NAMALWA (cell line): ENCODE measurements at places on chromosomes 7 and 10.

DNA sequence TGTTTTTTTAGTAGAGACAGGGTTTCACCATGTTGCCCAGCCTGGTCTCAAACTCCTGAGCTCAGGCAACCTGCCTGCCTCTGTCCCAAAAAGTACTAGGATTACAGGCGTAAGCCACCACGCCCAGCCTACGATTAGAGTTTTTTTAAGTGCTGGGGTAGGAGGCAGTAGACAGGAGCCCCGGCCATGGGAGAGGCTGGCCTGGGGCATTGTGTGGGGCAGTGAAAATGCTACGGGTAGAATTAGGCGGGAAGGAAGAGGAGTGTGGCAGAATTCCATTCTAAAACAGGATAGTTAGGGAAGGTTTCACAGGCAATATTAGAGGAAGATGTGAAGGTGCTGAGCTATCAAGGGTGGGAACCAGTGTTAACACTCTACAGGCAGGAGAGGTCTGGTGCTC is 31.3 kb upstream of the FXYD4 start:
- DNase-seq: no peak

DNA sequence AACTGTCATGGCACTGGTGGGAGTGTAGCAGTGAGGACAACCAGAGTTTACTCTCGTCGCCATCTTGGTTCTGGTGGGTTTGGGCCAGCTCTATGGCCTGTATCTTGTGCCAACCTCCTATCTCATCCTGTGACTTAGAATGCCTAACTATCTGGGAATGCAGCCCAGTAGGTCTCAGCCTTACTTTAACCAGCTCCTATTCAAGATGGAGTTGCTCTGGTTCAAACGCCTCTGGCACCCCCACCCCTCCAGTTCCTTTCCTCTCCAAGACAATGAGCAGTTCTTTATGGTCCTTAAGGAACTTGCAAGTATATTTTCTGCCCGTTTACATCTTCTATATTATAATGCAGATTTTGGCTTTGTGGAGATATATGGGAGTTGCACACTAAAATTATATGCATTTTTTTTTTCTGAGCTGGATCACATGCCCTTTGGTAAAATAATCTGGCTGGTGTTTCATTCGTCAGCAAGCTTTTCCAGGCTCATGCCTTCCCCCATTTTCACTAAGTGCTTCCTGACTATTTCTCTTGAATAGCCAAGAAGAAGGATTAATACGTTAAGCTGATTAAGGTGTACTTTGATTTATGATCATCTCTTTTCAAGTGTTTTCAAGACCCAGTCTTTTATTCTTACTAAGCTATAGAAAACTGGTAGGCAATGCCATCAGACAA is 11.2 kb upstream of the WIPF3 start:
- DNase-seq: no peak

DNA sequence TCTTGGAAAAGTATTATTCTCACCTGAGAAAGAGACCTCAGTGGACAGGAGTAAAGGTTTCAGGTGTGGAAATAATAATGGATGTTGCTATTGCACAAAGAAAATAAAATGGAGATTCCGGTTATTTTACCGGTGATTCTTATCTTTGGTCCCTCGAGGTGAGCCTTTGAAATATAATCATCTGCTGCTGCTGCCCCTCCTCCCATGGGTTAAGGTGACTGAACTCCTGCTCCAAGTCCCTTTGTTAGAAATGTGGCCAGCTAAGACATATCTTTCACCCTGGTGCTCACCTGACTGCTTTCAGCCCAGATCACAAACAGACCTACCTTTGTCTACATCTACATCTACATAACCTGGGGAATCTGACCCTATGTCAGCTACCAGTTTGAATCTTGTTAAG is 5.7 kb downstream of the CUBN start:
- DNase-seq: no peak

DNA sequence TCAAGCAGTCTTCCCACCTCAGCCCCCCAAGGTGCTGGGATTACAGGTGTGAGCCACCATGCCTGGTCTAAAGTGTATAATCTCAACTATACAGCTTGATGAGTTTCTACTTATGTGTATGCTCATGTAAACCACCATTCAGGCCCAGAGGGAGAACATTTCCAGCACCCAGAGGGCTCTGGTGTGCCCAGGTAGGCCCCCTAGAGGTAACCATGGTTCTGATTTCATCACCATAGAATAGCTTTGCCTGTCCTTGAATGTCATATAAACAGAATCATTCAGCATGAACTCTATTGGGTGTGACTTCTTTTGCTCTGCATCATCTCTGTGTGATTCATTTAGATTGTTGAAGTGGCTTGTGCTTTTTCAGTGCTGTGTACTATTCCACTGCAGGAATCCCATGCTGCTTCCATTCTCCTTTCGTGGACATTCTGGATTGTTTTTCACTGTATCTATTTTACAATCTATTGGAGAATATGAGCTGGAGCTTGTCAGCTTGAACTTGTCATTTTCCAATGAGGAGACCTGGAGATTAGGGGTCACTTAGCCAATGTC is 35.2 kb downstream of the COL26A1 start:
- DNase-seq: no peak

DNA sequence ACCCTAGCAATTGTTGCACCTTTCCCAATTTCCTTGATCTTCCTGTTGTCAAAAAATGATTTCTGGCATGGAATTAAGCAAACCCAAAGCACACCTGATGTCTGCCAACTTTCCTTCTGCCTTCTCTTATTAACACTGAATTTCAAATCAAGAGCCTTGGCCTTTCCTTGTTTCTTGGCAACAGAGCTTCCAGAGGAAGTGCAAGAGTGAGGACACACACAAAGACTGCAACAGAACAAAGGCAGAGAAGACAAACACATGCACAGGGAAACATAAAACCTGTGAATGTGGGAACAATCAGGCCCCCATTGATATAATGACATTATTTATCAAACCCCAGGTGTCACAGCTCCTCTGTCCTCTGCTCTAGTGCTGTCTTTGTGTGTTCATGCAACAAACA is 73.0 kb upstream of the IL6 start:
- DNase-seq: no peak

DNA sequence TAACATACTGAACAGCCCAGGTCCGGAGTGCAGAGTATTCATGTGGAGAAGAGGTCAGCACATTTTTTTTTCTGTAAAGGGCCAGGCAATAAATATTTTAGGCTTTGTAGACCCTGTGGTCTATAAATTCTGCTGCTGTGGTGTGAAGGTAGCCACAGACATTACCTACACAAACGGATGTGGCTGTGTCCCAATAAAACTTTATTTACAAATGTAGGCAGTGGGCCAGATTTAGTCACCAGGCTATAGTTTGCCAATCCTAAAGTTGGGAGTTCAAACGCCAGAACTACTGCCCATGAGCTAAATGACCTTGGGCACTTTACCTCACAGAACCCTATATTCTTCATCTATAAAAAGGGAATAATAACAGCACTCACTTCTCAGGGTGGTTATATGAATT is 13.4 kb downstream of the FAM53B start:
- no peak for DNase-seq

- no peak for DNase-seq
Measured at GRCh38 chr7:95027234-95027872, 120.0 kb downstream of the PPP1R9A start.

GRCh38 chr7:42685911-42686310 is 226.0 kb downstream of the C7orf25 start:
- DNase-seq: no peak

DNA sequence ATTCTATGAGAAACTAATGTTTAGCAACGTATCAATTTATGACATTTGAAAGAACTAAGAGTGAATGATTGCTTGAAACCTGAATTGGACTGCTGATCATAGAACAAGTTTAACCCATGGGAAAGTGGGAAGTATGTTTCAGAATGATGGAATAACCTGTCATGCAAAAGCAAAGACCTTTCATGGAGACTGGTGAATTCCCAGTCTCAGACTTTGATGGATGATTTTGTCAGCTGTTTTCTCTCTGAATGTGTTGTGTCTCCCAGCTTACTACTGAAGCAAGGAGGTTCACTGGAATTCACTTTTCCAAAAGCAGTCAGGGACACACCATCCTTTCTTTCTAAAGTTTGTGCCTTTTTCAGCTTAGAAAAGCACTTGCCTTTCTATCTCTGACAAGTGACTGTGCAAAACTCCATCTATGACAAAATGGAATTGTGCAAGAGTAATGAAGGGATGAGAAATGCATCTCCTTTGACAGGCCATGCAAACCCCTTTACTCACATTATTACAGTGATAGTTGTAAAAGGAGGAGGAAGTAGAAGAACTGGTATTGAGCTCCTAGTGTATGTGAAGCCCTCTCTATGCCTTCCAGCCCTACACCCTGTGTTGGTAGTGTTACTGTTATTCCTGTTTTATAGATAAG is 176.1 kb downstream of the PRKG1 start:
- no peak for DNase-seq

GRCh38 chr10:58041901-58042300 is 225.8 kb downstream of the IPMK start:
- no peak for DNase-seq

DNA sequence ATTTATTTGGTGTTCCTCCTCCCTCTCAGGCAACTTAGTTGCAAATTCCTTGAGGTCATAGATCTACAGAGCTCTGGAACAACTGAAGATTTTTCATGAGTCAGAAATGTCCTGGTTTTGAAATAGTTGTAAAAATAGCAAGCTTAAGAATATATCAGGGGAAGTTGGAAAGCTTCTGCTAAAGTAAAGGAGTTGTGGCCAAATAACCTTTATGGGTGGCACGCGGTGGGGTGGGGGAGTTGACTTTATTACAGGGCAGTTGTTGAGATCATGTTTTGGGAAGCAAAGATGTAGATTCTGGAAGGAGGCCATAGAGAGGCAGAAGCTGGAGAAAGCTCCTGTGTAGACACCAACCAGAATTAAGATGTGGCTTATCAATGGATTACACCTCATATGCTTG is 326.0 kb upstream of the MTPN start:
- no peak for DNase-seq

DNA sequence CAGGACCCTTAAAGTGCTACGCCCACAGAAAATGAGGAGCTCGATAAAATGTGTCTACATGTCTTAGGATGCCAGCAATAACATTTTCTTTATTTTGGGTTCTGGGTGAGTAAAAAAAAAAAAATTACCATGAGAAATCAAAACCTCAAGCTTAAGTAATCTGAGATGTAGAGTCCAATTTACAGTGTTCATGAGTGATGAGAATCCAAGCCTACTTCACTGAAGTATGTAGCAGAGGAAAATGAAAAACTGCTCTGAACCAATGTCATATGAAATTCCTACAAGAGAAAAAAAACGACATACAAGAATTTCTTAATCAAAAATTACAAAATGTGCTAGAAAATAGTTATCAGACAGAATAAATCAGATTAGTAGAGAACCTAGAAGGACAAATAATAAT is 274.4 kb downstream of the HTR7 start:
- DNase-seq: no peak

GRCh38 chr7:16711730-16712129 is 41.8 kb upstream of the TSPAN13 start:
- DNase-seq: no peak

DNA sequence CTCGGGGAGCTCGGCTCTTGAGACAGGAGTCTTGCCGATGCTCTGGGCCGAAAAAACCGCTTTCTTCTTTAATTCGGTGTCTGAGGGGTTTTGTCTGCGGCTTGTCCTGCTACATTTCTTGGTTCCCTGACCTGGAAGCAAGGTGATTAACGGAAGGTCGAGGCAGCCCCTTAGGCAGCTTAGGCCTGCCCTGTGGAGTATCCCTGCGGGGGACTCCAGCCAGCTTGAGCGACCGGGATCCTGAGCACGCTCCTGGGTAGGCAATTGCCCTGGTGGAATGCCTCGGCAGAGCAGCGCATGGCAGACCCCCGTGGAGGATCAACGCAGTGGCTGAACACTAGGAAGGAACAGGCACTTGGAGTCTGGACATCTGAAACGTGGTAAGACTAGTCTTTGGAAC is 30.5 kb upstream of the GHITM start:
- no peak for DNase-seq

GRCh38 chr7:47536661-47537611 is 45.0 kb downstream of the TNS3 start:
- DNase-seq: no peak

DNA sequence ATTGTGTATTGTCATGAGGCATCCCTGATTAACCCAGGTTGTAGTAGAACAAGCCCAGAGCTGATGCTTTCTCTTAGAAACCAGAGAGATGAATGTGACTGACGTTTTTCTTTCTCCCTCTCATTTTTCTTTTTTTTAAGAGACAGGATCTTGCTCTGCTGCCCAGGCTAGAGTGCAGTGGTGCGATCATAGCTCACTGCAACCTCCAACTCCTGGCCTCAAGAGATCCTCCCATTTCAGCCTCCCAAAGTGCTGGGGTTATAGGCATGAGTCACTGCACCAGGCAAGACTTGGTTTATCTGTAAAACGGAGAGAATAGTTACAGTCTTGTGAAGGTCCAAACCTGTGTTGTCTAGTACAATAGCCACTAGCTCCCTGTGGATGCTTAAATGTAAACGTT is 5.4 kb downstream of the LMTK2 start:
- no peak for DNase-seq

GRCh38 chr10:17101910-17102266 is 27.7 kb downstream of the CUBN start:
- no peak for DNase-seq

GRCh38 chr10:124436191-124436638 is 13.6 kb downstream of the NKX1-2 start:
- DNase-seq: peak; percentile 66

DNA sequence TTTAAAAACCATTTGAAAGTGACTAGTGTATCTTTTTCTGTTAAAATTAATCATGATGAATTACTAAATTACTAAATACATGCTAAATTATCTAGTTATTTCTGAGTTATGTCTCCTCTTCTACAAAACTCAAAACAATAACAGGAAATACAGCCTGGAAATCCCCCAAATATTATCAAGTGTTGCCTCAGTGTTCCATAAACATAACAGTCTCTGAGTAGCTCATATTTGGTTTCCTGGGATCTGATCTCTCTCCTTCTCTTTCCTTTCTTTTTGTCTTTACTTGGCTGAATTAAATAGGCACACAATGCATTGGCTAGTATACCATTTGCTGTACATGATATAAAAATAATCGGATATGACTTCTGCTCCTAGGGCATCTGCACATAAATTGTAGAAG is 277.6 kb upstream of the IGFBP3 start:
- no peak for DNase-seq

DNA sequence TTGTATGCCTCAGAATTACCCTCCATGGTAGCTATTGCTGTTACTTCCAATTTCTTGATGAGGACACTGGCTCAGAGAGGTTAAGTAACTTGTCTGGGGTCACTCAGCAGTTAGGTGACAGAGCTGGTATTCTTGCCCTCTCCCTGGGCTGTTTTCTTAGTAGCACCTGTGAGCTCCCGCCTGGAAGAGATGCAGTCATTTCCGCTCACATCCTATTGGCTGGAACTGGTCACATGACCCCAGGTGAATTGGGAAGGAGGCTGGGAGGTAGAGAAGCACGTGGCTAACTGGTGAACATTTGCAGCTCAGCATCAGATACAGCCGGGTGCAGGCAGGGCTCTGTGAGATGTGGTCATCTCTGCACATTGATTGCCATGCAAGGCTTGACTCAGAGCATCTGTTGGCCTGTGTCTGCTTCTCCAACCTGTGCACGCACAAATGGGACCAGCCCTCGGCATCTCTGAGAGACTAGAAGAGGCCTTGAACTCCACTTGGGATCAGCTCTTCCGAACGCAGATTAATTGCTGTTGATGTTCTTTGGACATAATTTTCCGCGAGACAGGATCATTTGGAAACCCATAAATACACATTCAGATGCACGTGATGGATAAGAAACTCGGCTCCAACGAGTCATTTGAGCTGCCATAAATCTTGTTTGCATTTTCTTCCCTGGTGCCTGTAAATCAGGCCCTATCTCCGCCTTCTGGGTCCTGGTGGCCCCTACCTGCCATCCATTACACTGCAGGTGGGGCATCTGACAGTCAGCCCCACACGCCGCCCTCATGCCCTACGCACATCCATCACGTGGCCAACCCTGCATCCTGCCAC is 42.8 kb downstream of the MYL10 start:
- no peak for DNase-seq

GRCh38 chr7:16940776-16941175 is 59.0 kb upstream of the AGR3 start:
- DNase-seq: no peak
